ENCODE measurements at places on chromosomes 7 and 10. TPM values are rescaled to one million over a fixed set of nuclear protein-coding genes. Genes with fewer than 3 reads are reported as not detected.

- DNase-seq = no peak
Observed at GRCh38 chr7:85708221-85708620, 521.4 kb upstream of the SEMA3D start.

DNA sequence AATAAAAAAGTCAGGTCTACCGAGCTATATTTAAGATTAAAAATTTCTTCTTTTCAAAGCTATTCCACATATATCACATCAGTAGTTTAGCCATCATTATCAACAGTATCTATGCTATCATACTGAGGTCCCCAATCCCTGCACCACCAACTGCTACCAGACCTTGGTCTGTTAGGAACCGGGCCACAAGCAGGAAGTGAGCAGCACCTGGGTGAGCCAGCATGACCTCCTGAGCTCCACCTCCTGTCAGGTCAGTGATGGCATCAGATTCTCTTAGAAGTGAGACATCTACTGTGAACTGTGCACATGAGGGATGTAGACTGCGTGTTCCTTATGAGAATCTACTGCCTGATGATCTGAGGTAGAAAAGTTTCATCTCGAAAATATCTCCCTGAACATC is 632.1 kb upstream of the KCND2 start:
- DNase-seq = no peak

Gene CYP2C18
- not detected for total RNA-seq

DNA sequence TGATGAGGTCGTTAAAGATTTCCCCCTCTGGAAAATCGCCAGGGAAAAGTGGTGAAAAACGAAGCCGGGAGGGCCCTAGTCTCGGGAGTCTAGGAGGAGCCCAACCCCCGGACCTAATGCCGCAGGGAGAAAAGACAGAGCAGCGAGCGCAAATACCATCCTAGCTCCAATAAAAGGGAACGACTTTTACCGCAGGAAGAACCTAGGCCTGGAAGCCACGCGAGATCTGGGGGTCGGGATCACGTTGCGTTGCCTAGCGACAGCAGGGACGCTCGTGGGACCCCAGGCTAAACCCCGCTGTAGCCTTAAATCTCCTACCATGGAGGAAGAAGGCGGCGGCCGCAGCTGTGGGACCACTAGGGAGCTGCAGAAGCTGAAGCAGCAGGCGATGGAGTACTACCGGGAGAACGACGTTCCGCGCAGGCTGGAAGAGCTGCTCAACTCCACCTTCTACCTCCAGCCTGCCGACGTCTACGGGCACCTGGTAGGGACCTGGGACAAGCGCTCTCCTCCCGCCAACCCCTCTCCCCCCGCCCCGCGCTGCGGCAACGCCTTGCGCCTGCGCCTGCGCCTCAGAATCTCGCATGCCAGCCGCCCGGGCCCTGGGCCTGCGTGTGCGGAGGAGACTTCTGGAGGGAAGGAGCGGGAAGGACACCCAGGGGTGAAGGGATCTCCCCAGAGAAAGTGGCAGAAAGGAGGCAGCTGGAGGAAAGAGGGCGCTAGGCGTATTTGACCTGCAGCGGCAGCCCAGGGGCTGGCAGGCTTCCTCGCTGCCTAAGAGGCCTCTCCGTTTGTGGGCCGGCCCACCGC is at the start of gene ENO4:
TSS of gene ENO4 (plus strand) at position 252 of the 810 bp plus-strand sequence. CDS start at position 320, 68 bp downstream.
- no peak for DNase-seq

Gene VSTM2A
- not detected for total RNA-seq

- DNase-seq = no peak
Observed at GRCh38 chr10:74502963-74503608, 323.3 kb upstream of the KAT6B start.

- DNase-seq = no peak
Observed at GRCh38 chr10:128440513-128441160, 314.4 kb upstream of the MKI67 start.

GRCh38 chr10:66795866-66796265 is 130.0 kb upstream of the LRRTM3 start:
- no peak for DNase-seq

Gene VAX1
- total RNA-seq = not detected

- no peak for DNase-seq
Observed at GRCh38 chr10:119313644-119314043, 106.3 kb downstream of the GRK5 start.

- DNase-seq = peak; percentile 77
Observed at GRCh38 chr10:13003759-13004158, 2.2 kb upstream of the CCDC3 start.

GRCh38 chr7:113519472-113519871 is 399.3 kb downstream of the PPP1R3A start:
- no peak for DNase-seq

Measured in Karpas-422 (cell line).